ENCODE measurements at places on chromosomes 1 and 21.

DNA sequence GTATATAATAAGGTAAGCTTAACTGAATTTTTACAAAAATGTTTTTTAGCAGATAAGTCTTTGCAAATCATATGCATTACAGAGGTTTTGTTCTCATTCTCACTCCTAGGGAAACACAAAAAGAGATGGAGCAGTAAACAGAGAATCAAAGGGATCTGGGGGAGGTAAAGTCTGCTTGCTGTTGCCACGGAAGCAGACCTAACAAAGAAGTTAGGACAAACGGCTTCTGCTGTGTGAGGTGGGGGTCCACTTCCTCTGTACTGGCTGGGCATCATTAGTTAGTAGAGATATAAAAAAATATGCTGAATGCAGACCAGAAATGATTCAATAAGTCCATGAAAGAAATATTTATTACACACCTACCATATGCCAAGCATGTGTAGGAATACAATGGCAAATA lies 34.2 kb downstream of the GJA5 start:
- no peak for DNase-seq

DNA sequence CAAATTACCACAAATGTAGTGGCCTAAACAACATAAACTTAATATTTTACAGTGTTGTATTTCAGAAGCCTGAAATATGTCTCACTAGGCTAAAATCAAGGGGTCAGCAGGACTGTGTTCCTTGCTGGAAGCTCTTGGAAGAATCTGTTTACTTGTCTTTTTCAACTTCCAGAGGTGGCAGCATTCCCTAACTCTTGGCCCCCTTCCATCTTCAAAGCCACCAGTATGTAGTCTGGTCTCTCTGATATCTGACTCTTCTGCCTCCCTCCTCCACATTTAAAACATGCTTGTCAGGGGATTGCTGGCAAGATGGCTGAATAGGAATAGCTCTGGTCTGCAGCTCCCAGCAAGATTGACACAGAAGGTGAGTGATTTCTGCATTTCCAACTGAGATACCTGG lies 567.5 kb downstream of the PLA2G4A start:
- no peak for DNase-seq

DNA sequence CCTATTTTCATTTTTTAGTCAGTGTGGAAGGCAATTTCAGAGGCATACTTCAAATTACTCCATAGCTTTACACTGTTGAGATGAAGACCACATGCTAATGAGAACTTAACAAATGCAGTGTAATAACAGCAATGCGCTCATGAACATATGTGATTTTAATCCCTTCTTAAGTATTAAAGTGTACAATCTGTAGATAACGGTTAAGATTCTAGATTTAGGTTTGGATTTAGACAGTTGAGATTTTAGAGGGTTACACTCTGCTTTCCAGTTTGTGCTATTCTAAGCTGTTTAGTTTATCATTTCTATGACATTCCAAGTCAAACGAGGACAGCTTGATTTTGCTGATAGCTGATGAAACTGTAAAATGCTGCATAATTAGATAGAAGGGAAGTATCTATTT lies 257.8 kb upstream of the CHRM3 start:
- no peak for DNase-seq

GRCh38 chr1:224302947-224303346 lies 27.0 kb downstream of the NVL start:
- no peak for DNase-seq

GRCh38 chr1:223341121-223341520 lies 22.9 kb downstream of the SUSD4 start:
- no peak for DNase-seq

GRCh38 chr1:59076612-59077011 lies 220.3 kb upstream of the FGGY start:
- DNase-seq = no peak

DNA sequence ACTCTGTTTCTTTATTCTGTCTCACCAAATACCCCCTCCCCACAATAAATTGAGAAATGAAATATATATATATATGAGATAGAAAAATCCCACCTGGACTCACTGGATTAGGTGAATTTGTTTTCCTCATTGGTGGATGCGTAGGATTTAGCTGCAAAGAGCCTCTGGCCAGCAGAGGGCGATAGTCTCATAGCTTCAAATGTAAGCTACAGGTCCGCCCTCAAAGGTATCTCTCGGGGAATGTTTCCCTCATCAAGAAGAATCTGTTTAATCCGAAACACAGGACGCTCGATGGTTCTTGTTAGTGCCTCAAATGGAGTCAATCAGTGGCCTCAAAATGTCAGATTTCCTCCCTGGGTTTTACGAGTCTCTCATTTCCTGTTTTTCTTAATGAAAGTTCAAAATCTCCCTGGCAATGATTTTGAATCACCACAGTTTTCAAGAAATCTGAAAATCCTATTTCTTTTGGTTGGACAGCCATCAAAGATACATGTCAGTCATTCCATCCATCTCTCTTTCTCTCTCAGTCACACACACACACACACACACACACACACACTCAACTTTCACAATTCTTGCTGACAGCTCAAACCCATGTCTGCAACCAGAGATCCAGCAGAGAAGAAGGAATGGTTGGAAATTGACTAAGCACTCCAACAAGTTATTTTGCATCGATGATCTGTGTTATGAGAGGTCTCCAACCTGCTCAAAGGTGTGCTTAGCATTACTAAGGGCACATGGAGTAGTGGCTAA lies 13.9 kb upstream of the CAMK1G start:
- peak; percentile 42 for DNase-seq

DNA sequence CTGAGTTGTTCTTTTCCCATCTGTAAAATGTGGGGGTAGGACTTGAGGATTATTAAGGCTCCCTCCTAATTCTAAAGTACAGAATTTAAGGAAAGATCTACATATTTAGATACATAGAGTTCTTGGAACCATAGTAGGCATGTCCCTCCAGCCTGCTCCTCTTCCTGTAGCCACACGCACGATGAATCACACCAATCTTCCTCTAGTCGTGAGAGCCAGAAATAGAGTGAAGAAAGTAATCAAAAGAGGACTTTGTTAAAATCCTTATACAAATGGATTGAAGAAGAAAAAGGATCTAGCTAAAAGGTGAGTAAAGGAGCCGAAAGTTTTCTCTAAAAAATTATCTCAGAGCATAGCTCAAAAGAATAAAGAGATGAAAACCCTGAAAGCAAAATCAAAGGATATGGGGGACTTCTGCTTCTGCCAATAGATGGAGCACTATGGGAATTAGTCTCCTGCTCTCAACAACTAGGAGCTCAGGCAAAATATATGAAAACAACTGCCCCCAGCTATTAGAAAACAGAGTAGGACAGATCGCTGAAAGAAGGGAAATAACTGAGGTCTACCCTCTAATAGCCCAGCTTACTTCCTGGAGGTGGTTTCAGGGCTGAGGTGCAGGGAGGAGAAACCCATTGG lies 8.5 kb downstream of the C1orf141 start:
- no peak for DNase-seq

- no peak for DNase-seq
Observed at GRCh38 chr1:228071839-228072657, 10.5 kb upstream of the ARF1 start.

- DNase-seq = no peak
Observed at GRCh38 chr1:215606564-215607168, 39.6 kb downstream of the KCTD3 start.

GRCh38 chr1:29800120-29800519 lies 563.8 kb downstream of the PTPRU start:
- no peak for DNase-seq

Measured in NCI-H748 treated with DMSO at 0.1 percent for 48 hours (cell line).